ENCODE measurements at places on chromosomes 2 and 18.

DNA sequence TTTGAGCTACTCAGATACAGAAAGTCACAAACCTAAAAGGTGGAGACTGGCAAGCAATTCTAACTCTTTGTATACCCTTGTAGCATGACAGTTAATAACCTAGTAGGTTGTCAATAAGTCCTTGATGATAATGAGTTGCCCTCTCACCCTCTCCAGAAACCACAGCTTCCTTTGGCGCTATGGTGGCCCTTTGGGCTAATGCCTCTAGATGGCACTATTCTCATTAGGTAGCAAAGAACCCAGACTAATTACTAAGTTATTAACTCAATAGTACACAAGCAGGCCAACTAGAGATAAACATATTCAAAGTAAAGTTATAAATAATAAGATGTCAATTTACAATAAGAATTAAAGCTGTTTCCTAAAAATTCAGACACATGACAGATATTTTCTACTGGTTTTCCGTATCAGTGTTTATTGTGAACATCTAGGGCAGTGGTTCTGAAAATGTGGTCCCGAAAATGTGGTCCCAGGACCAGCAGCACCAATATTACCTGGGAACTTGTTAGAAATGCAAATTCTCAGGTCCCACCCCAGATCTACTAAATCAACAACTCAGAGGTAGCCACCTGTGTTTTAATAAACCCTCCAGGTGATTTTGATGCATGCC lies 41.1 kb downstream of the LDAH start:
- DNase-seq = no peak

DNA sequence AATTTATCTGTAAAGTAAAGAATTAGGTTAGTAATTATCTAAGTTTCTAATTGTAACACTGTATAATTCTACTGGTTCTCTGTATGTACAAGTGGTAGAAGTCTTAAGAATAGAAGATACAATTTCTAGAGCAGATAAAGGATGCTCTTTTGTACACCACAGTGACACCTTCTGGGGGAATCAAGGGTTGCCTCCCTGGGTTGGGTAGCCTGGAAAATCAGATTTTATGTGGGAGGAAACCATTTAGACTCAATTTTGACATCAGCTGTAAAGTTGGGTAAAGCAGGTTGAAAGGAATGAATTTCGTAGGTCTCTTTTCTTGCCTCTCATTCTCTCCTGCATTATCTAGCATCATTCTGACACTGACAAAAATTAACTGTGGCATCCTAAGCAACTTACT lies 354.8 kb downstream of the DCC start:
- DNase-seq = no peak

- no peak for DNase-seq
Observed at GRCh38 chr2:31054842-31055388, 83.3 kb downstream of the GALNT14 start.

DNA sequence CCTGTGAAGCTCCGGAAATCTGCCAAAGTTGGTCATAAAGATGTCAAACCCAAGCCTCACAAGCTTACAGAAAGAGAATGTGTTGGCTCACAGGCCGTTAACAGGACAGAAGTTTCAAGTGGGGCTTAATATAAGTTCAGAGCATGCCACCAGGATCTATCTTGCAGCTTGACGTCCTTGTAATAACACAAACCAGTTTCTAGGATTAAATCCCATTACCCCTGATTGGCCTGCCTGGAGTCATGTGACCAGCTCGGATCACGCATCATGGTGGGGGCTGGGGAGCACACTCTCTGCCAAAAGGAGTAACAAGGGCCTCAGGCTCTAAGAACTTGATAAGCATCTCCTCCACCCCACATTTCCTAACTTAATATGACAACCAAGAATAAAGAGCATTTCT lies 38.9 kb upstream of the SCG2 start:
- DNase-seq = no peak

GRCh38 chr2:205730191-205730590 lies 47.9 kb downstream of the NRP2 start:
- DNase-seq = no peak

DNA sequence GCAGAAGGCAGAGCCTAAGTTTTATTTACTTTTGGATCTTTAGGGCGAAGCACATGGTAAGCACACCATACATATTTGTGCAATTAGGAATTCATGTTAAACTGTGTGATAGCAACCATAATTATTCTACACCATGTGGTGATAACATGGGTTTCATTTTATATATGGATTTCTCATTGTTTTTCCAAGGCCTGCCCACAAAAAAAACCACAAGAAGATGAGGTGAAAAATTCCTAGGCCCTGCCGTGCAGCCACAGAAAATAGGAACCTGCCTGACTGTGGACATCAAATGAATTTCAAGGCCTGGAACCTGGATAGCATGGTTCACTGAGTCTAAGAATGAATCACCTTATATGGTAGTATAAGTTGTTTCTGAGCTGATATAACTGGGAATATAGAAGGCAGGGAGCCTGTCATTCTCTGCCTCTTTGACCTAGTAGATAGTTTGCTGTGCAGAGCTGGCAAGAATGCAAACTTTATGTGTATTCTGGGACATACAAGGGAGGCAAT lies 22.4 kb upstream of the SSB start:
- peak; percentile 83 for DNase-seq

DNA sequence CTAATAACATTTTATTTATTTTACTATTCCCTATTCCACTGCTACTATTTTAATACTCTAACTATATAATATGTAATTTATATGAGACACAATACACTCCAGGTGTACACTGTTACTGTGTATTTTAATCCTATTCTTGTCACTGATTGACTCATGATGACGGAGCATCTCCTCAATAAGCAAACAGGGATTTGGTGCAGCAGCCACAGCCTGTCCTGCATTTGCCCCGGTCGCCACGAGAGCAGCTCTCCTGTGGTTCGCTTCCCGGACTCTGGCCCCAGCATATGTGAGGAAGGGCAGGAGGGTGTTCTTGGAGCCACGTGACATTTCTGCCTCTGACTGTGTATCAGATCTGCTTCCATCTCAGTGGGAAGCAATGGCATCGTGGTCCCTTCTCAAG lies 74.1 kb upstream of the PXDN start:
- no peak for DNase-seq

DNA sequence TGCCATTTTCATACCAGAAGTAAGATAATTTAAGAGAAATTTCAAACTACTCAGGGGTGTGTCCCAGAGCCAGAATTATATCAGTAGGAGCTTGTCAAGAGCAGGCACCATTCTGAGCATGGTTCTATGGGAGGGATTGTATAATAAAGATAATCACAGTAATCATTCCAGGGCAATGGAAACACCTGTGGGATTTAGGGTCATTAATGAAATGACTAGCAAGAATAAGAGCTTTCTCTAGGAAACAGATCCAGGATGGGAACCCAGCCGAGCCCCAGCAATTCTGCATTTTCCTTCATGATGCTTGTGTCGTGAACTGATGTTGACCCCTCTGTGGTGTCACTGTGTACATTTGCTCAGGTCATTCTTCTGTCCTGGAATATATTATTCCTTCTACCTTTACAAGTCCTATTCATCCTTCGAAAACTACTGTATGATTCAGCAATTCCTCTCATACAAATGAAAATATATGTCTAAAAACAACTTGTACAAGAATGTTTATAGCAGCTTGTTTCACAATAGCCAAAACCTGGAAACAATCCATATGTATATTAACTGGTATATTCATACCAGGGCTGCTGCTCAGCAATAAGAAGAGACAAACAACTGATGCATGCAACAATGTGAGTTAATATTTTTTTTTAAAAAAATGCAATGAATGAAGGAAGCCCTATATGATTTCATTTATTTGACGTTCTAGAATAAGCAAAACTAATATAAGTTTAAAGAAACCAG lies 687.8 kb upstream of the KLHL29 start:
- no peak for DNase-seq

DNA sequence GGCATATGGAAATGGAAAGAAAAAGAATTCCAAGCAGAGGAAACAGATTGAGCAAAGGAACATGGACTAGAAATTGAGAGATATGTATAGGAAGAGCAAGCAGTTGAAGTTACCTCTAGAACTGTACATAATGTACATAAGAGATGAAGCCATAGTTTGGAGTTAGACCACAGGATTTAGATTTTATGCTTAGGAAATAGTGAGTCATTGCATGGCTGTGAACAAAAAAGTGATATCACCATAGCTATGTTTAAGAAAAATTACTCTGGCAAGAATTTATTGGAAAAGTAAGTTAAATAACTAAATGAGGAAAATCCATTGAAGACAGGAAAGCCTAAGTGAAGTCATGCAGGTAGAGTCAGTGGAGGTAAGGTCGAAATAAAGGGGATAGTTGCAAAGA lies 99.4 kb upstream of the GALNT5 start:
- DNase-seq = no peak

DNA sequence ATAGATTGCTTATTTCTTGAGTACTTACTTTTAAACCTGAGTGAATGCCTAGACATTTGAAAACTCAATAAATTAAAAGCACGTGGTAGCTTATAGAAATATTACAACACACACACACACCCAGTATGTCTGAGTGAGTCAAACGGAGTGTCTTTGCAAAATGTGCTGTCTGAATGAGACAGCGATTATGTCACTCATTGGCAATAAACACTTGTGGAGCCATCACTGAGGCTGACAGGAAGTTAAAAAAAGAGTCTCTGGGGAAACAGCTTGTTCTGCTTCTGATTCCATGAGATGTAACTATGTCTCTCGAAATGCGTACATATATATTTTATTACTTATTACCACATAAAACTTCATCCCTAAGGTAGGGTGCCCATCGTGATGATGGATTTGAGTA lies 22.3 kb upstream of the VPS4B start:
- no peak for DNase-seq

DNA sequence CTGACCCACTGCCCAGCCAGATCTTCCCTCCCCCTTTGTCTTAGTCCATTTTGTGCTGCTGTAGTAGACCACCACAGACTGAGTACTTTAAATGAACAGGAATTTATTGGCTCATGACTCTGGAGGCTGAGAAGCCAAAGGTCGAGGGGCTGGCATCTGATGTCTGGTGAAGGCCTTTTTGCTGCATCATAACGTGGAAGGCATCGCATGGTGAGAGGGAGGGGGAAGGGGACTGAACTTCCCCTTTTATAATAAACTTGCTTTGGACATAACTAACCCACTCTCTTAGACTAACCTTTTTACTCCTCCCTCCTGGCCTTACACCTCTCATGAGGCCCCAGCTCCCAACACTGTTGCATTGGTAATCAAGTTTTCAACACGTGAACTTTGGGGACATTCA lies 83.8 kb downstream of the MAP4K4 start:
- DNase-seq = no peak

GRCh38 chr2:21567395-21567794 lies 443.6 kb downstream of the TDRD15 start:
- no peak for DNase-seq

DNA sequence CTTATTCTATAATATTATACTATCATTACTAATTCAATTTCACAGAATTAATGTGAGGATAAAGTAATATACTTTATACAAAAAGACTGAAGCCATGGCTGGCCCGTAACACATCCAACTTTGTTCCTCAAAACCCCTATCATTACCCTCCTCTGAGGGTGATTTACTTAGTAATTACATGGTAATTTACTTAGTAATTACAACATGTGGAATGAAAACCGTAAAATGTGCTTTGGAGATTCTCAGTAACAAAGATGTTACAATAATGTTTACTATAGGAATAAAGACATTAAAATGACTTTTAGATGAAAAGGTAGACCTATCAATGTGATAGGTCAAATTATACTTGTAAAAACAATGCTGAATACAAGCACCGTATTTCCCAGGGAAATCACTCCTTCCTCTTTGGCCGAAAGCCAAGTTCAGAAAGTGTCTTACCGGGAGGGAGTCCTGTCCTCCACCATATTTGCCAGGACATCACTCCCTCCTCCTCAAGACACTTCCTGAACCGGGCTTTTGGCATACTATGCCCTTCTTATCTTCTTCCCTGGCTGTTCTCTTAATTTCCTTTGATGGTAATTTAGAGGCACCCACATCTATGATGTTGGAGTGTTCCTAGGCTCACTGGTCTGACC lies 1047.8 kb downstream of the SOCS6 start:
- no peak for DNase-seq

GRCh38 chr2:52465287-52465686 lies 1302.3 kb upstream of the CHAC2 start:
- peak; percentile 41 for DNase-seq

GRCh38 chr2:71380665-71381064 lies 49.1 kb downstream of the ZNF638 start:
- no peak for DNase-seq

DNA sequence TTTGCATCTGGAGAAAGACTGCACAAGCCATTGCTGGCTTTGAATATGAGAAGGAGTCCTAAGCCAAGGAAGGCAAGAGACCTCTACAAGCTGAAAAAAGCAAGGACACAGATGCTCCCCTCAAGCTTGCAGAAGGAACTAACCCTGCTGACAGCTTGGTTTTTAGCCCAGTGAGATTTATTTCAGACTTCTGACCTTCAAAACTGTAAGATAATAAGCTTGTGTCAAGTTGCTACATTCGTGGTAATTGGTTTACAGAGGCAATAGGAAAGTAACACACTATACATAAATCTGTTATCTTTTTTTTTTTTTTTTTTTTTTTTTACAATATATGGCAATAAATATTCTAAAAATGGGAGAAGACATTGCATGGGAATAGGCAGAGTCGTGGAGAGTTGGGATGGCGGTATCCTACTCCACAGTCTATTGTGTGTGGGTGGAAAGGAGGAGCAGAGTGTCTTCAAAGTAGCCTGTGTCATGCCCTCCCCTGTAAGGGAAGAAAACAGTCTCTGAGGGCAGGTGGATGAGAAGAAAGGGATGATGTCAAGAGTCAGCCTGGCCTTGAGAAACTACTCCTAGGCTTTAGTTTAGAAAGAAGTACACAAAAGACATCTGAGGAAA lies 196.9 kb downstream of the THSD7B start:
- no peak for DNase-seq

GRCh38 chr2:127177617-127178263 lies 42.4 kb downstream of the CYP27C1 start:
- no peak for DNase-seq

DNA sequence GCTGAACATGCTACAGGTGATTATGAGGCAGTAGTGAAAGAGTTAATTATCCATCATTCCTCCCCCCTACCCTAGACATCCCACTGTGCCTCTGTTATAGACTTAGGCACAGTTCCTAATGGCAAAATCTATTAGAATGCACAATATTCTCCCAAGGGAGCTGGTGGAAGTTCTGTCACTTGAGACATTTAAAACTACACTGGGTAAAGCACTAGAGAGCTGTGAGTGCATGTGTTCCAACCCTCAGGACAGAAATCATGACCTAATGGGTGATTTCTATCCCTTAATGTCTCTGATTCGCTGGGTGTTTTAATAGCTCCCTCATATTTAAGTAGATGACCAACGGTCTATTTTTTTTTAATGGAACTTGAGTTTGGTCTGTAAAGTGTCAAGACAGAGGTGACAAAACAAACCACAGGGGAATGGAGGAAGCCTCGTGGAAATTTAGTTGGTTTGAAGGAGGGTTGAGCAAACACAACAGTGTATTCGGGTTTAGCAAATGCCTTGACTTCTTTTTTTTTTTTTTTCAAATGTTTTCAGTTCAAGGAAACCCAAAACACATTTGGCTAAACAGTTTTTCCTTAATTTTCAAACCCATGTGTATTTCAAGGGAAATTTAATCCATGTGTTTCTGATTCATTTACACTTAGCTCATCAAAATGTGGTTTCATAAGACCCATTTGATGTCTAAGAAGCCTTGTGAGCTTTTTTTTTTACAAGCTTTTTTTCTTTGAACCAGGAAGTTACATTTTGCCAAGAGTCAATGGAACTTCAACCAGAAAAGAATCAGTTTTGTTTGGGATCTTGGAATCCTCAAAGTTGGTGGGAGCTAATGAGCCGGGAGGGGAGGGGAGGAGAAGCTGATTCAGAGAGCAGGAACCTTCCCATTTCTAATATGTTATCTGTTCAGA lies 665.1 kb upstream of the ZEB2 start:
- no peak for DNase-seq

GRCh38 chr18:3192286-3192685 lies 27.5 kb downstream of the MYOM1 start:
- DNase-seq = no peak

Data from kidney glomerular epithelial cell (primary cell).